ENCODE measurements at places on chromosomes 3 and 15. TPM values are rescaled to one million over a fixed set of nuclear protein-coding genes. Genes with fewer than 3 reads are reported as not detected.

The PEX5L gene
- 5.6 TPM for total RNA-seq

The ABCF3 gene
- 64.6 TPM for total RNA-seq

The ALDH1A3 gene
- 31.0 TPM for total RNA-seq

The DNAJC13 gene
- 72.7 TPM for total RNA-seq

The TMEM207 gene
- total RNA-seq, result not detected

The A4GNT gene
- not detected for total RNA-seq

The BHLHE40 gene
- total RNA-seq, result 56.2 TPM

The CPNE9 gene
- not detected for total RNA-seq

The LYSMD4 gene
- total RNA-seq, result 6.5 TPM

All from smooth muscle cell of the pulmonary artery (primary cell).